Tibial artery (tissue), 4 donors: ENCODE measurements at places on chromosomes 16 and 17.

GRCh38 chr17:7912927-7913524 is 3.1 kb downstream of the RNF227 start:
- no peak overlapping the region for H3K27ac ChIP-seq
- DNase-seq = no peak
- H3K4me1 ChIP-seq = peaks cover 11% of the 10 kb centered on the region
- H3K36me3 ChIP-seq = peaks cover 43% of the 10 kb centered on the region
- no peaks in the 10 kb centered on the region for H3K27me3 ChIP-seq

DNA sequence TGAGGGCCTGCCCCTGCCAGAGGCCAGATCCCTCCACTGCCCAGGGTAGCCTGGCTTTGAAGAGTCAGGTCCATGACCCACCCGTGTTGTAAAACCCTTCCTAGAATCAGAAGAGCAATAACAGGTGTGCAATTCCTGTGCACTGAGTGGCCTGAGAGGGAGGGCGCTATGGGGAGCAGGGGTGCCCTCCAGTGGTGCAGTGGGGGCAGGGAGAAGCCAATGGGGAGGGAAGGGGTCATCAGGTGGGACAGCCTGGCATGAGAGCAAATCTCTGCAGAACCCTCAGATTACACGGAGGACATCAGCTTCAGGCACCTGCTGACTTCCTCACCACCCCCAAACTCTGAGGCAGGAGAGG is 72.9 kb upstream of the ZNF469 start:
- no peaks in the 10 kb centered on the region for H3K36me3 ChIP-seq
- H3K27me3 ChIP-seq = no peaks in the 10 kb centered on the region
- no peak for DNase-seq
- H3K4me1 ChIP-seq = peaks cover 31% of the 10 kb centered on the region
- H3K4me3 ChIP-seq = no peak overlapping the region

- peaks cover 48% of the 10 kb centered on the region for H3K27me3 ChIP-seq
- no peak overlapping the region for H3K27ac ChIP-seq
- H3K4me3 ChIP-seq = peak overlapping the region; percentile 42
- DNase-seq = no peak
- H3K36me3 ChIP-seq = peaks cover 2% of the 10 kb centered on the region
Measured at GRCh38 chr16:1992704-1993317, 3.0 kb downstream of the SYNGR3 start.

GRCh38 chr17:64192589-64192988 is 62.6 kb upstream of the ERN1 start:
- H3K4me1 ChIP-seq = no peaks in the 10 kb centered on the region
- H3K27ac ChIP-seq = no peak overlapping the region
- peaks cover 23% of the 10 kb centered on the region for H3K36me3 ChIP-seq
- H3K27me3 ChIP-seq = no peaks in the 10 kb centered on the region
- no peak for DNase-seq
- H3K4me3 ChIP-seq = no peak overlapping the region

DNA sequence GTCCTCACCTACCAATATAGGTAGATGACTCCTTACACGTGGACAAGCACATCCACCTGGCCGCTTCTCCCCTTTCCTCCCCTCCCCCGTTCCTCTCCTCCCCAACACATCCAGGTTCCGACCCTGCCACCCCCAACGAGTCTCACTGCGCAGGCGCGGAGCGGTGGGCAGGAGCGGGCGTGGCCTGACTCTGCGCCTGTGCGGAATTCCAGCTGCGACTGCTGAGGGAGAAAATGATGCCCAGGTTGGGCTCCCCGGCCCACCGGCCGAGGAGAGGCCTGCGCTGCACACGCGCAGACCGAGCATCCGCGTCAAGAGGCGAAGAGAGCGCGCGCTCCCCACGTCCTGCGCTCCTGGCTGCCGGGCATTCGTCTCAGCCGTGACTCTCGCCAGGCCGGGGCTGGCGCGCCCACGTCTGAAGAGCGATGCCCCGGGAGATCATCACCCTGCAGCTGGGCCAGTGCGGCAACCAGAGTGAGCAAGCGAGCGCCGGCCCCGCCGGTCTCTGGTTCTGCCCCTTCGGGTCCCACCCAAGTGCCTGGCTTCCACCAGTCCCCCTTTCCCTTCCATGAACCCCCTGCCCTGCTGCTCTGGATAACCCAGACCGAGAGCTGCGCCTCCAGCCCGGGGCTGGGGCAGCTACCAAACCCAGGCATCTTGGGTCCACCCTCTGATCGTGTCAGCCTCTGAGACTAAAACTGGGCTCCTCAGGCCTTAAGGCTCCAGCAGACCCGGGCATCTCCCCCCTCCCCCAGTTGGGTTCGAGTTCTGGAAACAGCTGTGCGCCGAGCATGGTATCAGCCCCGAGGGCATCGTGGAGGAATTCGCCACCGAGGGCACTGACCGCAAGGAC is at the start of gene TUBG2:
TUBG2 (plus strand) TSS at position 206 of the 853 bp plus-strand sequence; CDS start at position 426, 220 bp downstream.
- peaks cover 21% of the 10 kb centered on the region for H3K36me3 ChIP-seq
- no peaks in the 10 kb centered on the region for H3K27me3 ChIP-seq
- DNase-seq = peak; percentile 84
- peaks cover 27% of the 10 kb centered on the region for H3K4me1 ChIP-seq
- H3K4me3 ChIP-seq = peak within 1 kb of the TSS; percentile 76

DNA sequence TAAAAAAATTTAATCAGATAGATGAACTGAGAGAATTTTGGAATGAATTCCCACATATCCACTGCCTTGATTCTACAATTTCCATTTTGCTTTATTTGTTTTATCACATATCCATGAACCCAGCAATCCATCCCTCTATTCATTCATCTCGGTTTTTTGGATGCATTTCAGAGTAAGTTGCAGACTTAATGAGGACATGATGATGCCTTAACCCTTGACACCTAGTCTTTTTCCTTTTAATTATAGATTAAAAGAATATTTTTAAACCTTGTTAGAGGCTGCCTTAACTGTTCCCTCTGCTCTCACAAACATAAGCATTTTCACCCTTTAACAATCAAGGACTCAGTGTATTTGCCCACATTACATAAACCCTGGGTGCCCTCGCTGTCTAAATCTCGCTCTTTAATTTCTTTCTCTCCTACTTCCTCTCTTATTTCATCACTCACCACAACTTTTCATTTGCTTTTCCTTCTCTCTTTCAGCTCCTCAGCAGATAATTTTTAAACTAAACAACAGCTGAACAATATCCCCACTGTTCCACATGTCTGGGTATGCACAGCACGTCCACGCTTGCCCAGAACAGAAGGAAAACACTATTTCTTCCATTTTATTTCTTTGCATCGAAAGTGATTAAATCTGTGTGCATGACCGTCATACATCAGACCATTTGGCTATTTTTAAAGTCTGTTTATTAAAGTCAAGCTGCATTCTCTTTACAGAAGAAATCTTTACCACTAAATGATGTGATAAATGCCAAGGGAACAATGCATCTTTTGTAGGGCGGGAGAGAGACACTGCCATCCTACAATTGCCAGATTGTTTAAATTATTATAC is 39.9 kb downstream of the IQCK start:
- H3K4me3 ChIP-seq = no peak overlapping the region
- H3K27ac ChIP-seq = no peak overlapping the region
- H3K27me3 ChIP-seq = no peaks in the 10 kb centered on the region
- DNase-seq = no peak
- no peaks in the 10 kb centered on the region for H3K36me3 ChIP-seq

DNA sequence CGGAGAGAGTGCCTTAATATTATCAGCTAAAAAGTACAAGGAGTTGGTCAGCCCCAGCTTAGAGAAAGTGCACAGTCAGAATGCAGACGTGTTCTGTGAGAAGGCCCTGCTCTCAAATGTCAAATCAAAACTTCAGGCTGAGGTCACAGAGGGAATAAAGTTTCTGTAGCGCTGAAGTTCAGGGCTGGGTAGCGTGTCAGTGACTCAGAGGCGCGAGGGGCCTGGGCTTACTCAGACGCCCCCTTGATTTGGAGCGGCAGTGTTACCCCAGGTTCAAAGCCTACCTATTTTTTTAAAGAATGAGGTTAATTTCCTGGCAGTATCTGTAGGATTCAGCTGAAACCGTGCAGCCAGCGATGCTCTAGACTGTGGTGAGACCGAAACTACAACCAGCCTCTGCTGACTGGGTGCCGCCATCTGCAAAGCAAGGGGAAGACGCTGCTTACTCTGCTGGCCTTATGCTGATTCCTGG is 4.8 kb downstream of the CIAO3 start:
- no peak for DNase-seq
- no peak overlapping the region for H3K4me3 ChIP-seq
- H3K27me3 ChIP-seq = no peaks in the 10 kb centered on the region
- no peak overlapping the region for H3K27ac ChIP-seq

DNA sequence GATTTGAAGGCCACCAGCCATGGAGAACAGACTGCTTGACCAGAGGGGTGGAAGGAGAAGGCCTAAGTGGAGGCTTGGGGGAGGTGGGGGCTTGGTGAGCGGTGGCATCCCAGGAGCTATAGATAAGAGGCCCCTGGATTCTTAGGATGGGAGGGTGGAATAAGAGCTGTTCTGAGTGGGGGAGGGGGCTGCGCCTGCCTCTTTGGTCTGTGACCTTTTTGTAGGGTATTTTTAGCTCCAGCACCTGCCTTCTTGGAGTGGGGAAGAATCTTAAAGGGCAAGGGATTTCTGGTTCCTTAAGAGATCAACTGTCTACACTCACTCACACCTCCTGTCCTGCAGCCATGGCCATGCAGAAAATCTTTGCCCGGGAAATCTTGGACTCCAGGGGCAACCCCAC is 567 bp downstream of the ENO3 start:
- peaks cover 2% of the 10 kb centered on the region for H3K36me3 ChIP-seq
- H3K27ac ChIP-seq = no peak overlapping the region
- H3K4me1 ChIP-seq = no peaks in the 10 kb centered on the region
- H3K27me3 ChIP-seq = no peaks in the 10 kb centered on the region

DNA sequence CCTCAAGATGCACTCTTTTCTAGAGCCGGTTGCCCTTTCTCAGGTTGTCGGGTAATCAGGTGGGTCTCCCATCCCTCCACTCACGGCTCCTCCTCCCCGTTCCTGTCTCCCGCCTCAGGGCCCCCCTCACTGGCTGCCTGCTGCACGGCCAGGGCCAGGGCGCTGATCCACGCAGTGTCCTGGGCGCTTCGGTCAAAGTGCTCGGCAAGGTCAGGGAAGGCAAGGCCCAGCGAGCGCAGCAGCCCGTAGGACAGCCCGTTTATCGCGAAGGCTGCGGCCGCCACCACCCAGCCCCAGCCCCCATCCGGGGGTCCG is 753 bp downstream of the SLC16A11 start:
- peaks cover 18% of the 10 kb centered on the region for H3K4me1 ChIP-seq
- H3K27me3 ChIP-seq = peaks cover 71% of the 10 kb centered on the region

DNA sequence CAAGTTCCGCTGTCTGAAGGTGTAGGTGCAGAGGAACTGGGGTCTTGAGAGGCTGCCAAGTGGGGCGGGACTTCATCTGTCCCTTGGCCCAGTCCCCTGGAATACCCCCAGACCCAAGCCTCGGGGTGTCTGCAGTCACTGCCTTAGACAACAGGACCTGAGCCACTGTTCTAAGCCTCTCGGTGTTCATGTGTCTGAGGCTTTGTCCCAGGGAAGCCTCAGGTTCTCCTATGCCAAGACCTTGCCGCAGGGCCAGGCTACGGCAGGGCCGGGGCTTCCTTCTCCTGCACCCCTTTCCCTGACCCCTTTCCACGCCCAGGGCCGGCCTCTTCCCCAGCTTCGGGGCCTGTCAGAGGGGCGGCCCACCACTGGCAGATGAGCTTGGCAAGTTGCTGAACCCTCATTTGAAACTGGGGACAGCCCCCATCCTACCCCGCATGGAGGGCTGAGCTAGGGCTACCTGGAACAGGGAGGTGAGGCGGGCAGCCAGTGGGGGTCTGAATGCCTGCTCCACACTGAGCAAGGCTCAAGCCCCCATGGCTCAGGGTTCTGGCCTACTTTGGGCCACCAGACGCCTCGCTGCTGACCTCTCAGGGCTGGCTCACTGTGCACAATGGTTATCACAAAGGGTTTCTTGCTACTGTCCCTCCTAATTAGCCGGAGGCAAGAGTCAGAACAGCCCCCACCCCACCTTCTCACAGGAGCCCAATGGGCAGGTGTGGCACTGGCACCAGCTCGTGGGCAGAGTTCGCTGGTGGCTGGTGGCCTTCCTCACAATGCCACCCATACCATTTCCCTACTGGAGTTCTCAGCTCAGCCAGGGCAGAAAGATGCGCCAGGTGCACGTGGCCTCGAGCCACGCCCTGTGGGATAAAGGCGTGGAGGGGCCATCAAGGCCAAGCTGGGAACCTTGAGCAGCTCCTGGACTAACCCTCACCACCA is 7.1 kb downstream of the LITAFD start:
- no peaks in the 10 kb centered on the region for H3K4me1 ChIP-seq
- DNase-seq = no peak
- peaks cover 58% of the 10 kb centered on the region for H3K36me3 ChIP-seq
- H3K27ac ChIP-seq = no peak overlapping the region
- H3K4me3 ChIP-seq = no peak overlapping the region
- H3K27me3 ChIP-seq = peaks cover 3% of the 10 kb centered on the region

GRCh38 chr17:2177235-2177811 is 122.4 kb downstream of the HIC1 start:
- H3K27ac ChIP-seq = no peak overlapping the region
- H3K36me3 ChIP-seq = no peaks in the 10 kb centered on the region
- no peaks in the 10 kb centered on the region for H3K27me3 ChIP-seq
- H3K4me3 ChIP-seq = no peak overlapping the region

DNA sequence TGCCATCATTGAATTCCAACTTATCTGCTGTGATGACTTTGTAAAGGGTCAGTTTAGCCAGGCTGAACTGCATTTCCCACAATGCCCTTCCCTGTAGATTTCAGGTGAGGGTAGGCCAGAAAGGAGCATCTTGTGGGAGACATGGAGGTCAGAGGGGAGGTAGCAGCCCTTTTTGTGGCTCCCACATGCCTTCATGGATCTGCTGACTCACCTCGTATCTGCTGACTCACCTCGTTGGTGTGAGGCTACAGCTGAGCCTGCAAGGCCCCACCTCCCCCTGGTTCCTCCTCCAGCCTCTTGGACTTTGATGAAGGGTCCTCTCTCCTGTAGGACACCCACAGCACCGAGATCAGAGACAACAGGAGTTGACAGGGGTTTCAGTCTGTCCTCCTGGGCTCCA is 102.5 kb downstream of the SALL1 start:
- no peak overlapping the region for H3K27ac ChIP-seq
- DNase-seq = no peak
- no peaks in the 10 kb centered on the region for H3K36me3 ChIP-seq

DNA sequence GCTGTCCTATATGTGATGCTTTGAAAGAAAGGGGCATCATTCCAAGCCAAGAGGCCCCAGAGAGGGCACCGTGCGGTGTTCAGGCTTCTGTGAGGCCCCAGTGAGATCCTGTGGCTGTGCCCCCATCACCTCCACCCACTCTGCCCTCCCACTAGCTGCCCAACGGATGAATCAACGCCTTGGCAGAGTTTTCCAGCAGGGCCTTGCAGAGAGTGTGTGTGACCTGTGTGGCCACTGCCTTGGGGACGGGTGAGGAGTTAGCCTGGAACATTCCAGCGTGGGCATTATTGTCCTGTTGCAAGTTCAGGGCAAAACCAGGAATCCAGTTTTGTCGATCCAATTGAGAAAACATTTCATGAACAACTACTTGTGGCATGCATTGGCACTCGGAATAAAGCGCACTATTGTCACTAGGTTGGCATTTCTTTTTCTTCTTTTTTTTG is 53.7 kb downstream of the SF3B3 start:
- H3K36me3 ChIP-seq = peaks cover 9% of the 10 kb centered on the region
- peak; percentile 91 for DNase-seq
- H3K4me1 ChIP-seq = no peaks in the 10 kb centered on the region
